T-helper 2 cell (primary cell): ENCODE measurements at places on chromosomes 3 and 15.

- no peak for DNase-seq
Observed at GRCh38 chr3:99945328-99945995, 127.8 kb downstream of the CMSS1 start.

DNA sequence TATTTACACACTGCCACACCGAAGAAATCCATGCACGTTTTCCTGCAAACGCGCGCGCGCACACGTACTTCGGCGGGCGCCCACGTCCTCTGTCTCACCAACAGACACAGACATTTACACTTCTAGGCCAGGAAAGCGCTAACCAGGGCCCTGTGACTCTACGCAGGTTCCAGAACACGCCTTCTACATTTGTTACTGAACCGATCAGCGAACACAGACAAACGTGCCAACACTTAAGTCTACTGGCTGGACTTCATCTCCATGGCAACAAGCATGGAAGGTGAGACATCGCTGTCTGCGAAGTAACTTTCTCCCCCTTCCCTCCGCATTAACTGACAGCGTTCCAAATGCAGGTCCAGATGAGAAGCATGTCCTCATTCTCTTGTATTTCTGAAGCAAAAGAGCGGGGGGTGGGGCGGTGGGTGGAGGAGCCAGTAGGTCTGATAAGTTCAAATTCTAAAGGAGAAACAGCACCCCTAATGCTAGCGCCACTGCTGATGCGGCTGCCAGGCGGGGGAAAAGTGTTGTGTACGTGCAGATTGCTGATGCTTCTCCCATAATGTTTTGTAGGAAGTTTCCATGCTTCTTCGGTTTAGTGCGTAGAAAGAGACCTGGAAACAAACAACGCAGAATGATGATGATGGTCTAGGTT is at the start of gene CTXN2:
Gene CTXN2, plus strand, starts transcription at position 92 of the 652 bp plus-strand sequence. CDS start 9,636 bp downstream, outside the sequence.
- no peak for DNase-seq

DNA sequence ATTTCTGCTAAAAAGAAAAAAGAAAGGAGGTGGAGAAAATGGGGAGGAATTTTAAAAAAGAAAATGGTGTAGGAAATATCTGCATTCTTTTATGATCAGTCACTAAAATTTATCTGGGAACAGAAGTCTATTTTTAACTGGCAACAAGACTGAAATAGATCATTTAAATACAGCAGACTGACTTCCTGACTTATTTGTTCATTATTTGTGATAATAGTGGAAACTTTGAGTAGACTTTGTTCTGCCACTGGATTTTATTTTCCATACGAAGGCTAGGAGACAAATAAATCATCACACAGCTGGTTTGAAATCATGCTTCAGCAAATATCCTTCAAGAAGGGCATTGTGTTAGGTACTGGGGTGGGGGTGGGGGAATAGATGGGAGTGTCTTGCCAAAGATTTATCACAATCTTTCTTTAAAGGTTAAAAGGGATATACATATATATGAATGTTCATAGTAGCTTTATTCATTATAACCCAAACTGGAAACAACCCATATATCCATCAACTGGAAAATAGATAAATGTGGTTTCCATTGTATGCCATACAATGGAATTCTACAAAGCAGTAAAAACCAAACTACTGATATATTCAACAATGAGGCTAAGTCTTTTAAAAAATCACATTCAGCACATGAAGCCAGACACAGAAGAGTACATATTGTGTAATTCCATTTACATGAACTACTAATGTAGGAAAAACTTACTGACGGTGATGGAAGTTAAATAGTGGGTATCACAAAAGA is 4.7 kb upstream of the CLASP2 start:
- DNase-seq = no peak

GRCh38 chr15:51620641-51621040 is 1.9 kb downstream of the DMXL2 start:
- DNase-seq = no peak

DNA sequence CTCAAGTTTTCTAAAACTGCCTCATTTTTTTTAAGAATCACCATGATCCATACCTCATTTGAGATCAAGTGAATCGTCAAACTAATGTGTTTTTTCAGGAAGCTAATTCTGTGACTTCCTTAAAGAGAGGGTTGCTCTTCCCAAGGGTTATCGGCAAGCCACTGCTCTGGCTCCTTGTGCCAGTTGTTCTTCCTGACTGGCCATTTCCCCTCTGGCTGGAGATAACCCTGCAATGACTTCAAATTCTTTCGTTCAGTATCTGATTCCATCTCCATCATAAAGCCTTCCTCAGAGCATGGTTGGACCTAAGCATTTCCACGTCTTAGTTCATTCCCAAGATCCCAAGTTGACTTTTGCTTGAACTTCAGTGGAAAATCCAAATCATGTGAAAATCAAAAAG is 167.1 kb downstream of the MECOM start:
- no peak for DNase-seq

GRCh38 chr3:4474683-4475490 is 7.8 kb upstream of the SUMF1 start:
- no peak for DNase-seq

DNA sequence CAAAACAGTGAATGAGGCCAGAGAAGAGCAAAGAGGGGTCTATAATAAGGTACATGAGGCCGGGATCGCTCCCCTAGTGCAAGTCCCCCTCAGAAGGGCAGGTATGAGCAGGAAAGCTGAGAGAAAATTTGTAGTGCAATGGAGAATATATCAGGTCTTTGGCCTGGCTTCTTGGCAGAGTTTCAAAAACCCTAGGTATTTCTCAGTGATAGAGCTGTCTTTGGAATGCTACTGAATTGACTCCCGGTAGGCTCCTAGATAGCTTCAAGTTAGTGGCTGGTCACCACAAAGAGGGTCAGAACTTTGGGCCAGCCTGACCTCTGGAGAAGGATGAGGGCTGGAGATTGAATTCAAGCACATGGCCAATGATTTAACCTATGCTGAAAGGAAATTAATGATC is 30.6 kb upstream of the OXTR start:
- no peak for DNase-seq

GRCh38 chr3:28290863-28291300 is 49.5 kb downstream of the CMC1 start:
- DNase-seq = no peak

DNA sequence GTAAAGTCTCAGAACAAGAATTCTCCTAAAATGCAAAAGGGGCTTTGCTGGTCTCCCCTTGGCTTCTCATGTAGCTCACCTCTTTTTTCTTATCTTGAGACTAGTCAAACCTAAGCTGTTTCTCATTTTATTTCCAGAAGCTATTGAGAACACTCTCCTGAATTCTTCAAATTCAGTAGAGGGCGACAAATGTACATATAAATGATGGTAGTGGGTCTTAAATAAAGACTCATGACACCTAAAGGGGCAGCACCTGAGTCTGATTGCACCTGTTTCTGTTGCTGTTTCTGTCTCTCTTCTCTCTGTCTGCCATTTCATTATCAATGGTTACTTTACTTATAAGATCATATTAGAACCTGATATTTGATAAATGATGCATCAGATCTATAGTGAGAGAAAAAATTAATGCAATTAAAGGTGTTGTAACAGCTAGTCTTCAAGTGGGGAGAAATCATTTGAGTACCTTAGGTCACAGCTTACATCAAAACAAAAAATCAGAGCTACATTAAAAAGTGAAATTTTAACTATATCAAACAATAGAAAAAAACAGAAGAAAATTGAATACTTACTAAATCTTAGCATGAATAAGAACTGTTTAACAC is 7.0 kb downstream of the ADIPOQ start:
- DNase-seq = no peak

DNA sequence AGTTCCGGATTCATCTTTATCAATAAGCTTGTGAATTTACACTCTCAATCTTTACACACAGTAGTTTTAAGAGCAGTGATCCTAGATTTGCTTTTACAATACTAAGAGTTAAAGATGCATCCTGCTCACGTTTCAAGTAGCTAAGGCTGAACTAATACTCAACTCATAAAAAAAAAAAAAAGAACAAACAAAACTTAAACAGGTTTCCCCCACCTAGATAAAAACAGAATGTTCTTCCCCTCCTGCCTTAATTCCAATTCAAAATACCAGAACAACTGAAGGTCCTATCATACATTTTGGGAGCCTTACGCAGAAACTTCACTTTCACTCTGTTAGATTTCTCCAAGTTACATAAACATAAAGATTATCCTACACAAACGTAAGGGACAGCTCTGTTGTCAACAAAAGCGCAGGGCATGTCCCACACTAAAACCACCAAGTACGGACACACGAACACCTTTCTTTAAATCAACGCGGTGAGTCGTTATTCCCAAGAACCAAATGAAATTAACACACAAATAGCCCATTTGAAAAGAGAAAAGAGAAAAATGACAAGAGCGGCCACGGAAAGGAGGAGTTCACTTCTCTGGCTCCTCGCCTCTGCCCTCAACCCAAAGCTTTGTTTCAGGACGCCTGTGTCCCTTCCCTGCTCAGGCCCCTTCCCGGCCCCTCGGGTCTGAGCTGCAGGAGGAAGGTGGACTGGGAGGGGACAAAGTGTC is 941 bp downstream of the CBLB start:
- DNase-seq = peak; percentile 19

GRCh38 chr3:57224856-57225255 is 2.7 kb upstream of the APPL1 start:
- DNase-seq = no peak

DNA sequence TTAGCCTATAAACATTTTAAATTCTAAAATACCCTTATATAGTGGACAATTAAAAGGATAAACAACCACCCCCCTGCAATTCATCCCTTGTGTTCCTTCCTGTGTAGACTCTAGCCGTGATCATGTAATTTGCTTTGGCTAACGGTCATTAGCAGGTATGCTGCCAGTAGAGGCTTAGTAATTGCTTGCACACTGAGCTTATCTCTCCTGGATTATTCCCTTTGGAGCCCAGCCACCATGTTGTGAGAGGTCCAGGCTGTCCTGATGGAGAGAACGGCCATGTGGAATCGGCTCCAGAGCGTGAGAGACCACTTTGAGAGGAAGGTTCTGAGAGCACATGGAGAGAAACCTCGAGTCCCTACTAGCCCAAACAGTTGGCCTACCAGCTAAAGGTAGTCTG is 11.0 kb upstream of the BNC1 start:
- no peak for DNase-seq

- no peak for DNase-seq
Observed at GRCh38 chr15:64029110-64029509, 17.2 kb downstream of the DAPK2 start.

- DNase-seq = no peak
Observed at GRCh38 chr3:46565607-46566039, 479 bp downstream of the LRRC2 start.

GRCh38 chr3:121619691-121620090 is 26.5 kb downstream of the FBXO40 start:
- no peak for DNase-seq

DNA sequence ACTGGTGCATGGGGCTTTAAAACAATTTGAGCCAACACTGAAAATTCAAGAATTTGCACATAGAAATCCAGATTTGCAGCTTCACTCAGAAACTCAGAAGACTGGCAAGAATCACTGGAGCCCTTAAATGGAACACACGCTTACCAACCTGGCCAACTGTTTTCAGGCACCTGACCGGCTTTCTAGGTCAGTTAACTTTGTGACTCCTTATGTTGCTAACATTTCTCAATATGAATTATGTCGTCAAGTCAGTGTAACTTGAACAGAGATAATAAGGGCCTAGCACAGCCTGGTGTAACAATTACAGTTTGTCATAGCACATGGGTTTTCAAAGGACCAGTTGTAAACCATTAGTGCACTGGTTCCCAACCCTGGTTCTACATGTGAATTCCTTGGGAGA is 6.8 kb downstream of the CERS3 start:
- no peak for DNase-seq

DNA sequence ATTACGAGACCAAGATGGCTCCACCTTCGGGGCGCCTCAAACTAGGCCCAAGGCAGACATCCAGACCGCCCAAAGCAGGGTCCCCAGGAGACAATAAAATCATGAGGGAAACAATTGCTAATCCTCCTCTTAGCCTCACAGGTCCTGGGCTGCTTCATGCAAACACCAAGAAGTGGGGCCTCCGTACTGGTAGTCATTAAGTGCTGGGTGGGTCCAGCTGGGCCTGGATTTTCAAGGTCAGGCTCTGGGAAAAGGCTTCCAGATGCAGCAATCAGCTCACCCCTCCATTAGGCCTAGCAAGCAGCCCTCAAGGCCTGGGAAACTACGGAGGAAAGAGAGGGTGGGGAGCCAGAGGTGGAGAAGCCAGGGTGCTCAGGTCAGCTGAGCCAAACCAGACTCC is 634 bp downstream of the FBXL22 start:
- DNase-seq = no peak

DNA sequence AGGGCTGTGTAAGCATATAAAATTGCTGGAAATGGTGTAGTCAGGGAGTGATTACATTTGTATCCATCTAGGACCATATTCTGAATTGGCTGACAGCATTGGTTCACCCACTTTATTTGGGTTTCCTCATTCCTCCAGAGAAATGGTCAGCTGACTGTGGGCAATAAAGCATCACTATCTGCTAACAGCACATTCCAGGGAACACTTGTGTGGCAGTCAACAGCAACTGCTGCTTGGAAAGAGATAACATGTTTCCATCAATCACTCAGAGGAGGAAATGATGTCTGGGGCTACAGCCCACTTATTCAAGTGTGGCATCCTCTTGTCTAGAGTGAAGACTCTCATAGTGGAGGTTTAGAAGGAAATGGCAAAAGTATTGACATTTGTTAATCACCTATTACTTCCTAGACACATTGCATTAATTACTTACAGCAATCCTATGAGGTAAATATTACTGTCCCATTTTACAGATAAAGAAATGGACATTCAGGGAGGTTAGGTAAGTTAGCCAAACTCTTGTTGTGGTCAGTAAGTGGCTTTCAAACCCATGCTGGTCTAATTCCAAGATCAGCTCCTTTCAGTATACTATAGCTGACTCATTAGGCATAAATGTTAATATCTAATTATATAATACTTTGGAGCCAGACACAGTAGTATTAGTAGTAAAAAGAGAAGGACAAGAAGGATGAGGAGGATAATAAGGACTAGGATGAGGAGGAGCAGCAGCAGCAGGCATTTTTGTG is 247.8 kb downstream of the ALCAM start:
- DNase-seq = no peak

- DNase-seq = no peak
Observed at GRCh38 chr3:195666-196065, 897 bp upstream of the CHL1 start.

GRCh38 chr3:185815391-185816282 is 9.2 kb downstream of the IGF2BP2 start:
- no peak for DNase-seq

DNA sequence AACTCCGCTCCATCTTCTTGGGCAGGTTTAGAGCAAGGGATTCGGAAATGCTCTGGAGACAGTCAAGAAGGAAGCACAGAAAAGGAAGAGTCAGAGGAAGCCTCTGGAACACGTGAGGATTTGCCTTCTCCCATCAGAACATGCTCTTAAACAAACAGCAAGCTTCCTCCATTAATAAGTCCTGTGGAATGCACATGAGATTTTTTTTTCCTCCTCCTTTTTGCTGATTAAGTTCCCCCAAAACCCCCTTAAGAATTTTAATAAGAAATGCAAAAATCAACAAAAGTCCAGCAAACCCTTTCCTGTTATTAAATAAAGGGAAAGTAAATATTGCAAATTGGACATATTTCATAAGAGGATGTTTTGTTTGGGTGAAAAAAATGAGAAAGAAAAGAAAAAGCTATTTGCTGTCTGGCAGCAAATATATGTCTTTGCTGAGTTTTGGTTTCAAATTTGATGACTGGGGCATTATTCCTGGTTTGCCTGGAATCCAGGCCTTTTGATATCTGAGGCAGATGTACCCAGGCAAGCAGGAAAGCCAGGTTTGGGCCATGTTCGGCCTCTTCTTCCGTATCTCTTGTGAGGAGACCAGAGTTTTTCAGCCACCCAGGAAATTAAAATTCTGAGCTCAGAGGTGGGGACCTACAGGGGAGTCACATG is 7.9 kb upstream of the TSEN2 start:
- DNase-seq = no peak
